Stimulated activated CD8-positive, alpha-beta memory T cell treated with anti-CD3 and anti-CD28 coated beads, Interleukin-7, amount 100 ng/mL, for 24 hours (primary cell): ENCODE measurements at places on chromosomes 5 and 9.

DNA sequence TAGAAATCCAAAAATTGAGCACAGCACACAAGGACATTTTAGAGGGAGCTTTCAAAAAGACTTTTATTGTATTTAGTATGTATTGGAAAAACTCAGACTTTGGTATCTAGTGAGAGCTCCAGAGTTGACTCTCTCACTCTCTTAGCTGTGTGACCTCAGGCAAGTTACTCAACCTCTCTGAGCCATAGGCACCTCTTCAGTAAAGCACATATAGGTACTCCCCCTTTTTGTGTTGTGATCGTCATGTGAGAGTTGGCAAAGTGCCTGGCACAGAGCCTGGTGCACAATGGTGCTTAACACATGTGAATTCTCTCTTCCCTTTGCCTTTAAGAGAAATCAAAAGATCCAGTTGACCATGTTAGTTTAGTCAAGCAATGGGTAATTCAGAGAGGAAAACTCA is 186.2 kb downstream of the TMEM38B start:
- no peak for DNase-seq

GRCh38 chr5:23740029-23740428 is 232.6 kb downstream of the PRDM9 start:
- DNase-seq = no peak

GRCh38 chr5:90133941-90134340 is 275.6 kb downstream of the CETN3 start:
- no peak for DNase-seq

- DNase-seq = no peak
Observed at GRCh38 chr9:89933578-89933977, 328.8 kb downstream of the GADD45G start.

GRCh38 chr9:81609782-81610739 is 79.3 kb downstream of the TLE1 start:
- no peak for DNase-seq

DNA sequence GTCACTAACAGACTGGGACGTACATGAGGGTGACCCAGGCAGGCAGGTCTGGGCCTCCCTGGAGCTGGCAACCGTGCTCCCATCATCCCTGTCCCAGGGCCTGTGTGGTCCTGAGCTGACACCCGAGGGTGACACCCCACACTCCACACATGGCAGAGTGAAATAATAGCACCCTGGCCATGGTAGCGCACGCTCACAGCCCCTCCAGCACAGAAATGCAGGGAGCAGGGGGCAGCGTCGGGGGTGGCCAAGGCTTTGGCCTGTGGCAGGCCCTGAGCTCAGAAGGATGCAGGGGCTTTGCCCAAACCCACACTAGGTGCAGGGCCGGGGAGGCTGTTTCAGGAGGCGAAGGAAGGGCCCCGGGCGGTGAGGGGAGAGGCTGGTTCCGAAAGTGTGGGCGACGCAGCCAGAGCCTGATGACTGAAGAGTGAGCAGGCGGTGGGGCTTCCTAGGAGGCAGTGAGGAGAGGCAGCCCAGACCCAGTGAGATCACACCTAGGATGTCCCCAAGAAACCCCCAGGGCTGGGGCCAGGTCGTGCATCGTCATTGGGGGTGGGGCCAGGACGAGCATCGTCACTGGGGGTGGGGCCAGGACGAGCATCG is 12.9 kb downstream of the OR2V2 start:
- DNase-seq = peak; percentile 61

- no peak for DNase-seq
Observed at GRCh38 chr9:120692901-120693699, 21.2 kb downstream of the MEGF9 start.

DNA sequence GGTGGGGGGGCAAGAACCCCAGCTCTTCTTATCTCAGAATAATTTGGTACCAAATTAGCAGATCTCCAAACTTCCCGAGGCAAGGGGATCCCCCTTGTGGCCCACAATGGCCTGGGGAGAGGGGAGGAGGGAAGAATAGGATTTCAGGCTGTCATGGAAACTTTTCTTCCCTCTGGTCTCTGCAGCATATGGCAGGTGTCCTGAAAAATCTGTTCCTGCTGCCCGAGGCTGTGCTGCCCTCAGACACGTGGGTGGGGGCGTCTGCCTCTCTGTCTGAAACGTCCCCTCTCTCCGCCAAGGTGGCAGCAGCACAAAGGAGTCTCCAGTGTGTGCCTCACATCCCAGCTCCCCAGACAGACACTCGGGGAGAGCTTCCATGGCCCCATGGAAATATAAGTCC is 34.0 kb downstream of the CCNJL start:
- DNase-seq = no peak

GRCh38 chr9:79799691-79800335 is 228.0 kb downstream of the TLE4 start:
- no peak for DNase-seq

GRCh38 chr5:44385291-44385900 is 3.8 kb downstream of the FGF10 start:
- no peak for DNase-seq

GRCh38 chr5:61306531-61307131 is 25.4 kb upstream of the ZSWIM6 start:
- no peak for DNase-seq

DNA sequence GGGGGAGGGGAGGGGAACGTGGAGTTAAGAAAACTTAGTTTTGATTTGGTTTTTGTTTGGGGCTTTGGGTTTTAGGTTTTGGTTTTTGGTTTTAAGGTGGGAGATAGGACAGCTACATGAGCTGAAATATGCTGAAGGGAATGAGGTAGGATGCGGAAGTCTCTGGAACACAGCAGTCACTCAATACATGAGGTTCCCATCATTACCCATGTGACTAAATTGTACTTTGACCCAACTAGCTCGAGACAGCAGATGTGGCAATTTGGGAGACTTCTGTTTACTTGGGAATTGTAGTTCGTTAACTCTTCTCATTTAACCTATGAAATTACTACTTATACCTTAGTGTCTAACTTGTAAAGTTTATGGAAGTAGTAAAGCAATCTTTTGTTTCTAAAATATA is 124.2 kb downstream of the TLE1 start:
- DNase-seq = no peak

GRCh38 chr9:93467462-93467861 is 14.1 kb upstream of the FAM120AOS start:
- DNase-seq = no peak

- DNase-seq = no peak
Observed at GRCh38 chr9:97319395-97319794, 11.9 kb downstream of the CCDC180 start.

GRCh38 chr5:172487671-172488070 is 33.3 kb upstream of the SH3PXD2B start:
- DNase-seq = no peak

DNA sequence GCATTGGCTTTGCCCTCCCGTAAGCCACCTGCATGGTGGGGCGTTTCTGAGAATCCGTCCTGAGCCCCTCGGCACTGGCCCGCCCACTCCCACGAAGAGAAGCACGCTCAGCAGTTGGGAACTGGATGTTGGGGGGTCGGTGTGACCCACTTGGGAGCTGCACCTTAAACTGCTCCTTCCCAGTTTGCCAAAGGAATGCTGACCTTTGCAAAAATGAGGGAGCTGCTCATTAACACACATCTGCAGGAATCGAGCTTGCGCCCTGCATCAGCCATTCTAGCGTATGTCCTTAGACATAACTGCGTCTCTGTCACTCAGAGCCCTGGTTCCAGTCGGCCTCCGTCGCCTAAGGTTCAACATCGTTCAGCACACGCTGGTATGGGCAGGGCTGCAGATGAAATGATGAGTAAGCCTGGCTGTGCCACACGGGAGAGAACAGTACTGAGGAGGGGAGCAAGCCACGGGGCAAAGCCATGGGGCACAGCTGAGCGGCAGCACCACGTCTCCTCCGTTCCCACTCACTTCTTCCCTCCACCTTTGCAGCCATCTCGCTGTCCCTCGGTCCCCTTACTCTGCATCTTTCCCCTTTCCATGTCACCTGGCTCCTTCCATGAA is 28.8 kb upstream of the NCS1 start:
- DNase-seq = no peak

GRCh38 chr9:76591256-76591950 is 132.4 kb downstream of the GCNT1 start:
- DNase-seq = no peak

DNA sequence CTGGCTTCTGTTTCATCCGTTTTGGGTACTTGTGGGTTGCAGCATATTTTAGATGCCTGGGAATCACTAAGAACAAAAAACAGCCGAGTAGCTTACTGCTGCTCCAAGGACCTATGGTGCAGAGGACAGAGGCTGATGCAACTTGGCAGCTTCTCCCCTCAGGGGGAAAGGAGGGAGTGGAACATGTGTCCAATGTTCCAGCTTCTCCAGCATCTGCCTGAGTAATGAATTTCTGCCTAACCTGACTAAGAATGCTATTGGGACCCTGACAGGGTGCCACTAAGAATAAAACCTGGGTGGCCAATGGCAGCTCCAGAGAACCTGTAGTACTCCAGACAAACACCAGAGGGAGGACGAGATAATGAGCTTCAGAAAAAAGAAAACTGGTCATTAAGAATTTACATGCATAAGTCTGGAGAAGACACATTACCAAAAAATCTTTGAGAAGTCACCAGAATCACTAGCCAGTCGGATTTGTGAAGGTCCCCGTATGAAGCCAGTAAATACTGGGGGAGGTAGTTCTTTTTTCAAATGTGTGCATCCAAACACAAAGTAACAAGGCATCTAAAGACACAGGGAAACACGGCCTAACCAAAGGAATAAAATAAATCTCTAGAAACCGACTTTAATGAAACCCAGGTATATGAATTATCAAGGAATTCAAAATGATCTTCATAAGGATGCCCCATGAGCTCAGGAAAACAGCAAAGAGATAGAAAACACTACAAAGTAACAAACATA is 293.5 kb downstream of the HINT1 start:
- no peak for DNase-seq

- no peak for DNase-seq
Observed at GRCh38 chr5:53422539-53422938, 57.9 kb upstream of the FST start.

- DNase-seq = no peak
Observed at GRCh38 chr9:123261006-123261677, 7.2 kb downstream of the STRBP start.

GRCh38 chr5:98069876-98070512 is 703.5 kb upstream of the RGMB start:
- no peak for DNase-seq

DNA sequence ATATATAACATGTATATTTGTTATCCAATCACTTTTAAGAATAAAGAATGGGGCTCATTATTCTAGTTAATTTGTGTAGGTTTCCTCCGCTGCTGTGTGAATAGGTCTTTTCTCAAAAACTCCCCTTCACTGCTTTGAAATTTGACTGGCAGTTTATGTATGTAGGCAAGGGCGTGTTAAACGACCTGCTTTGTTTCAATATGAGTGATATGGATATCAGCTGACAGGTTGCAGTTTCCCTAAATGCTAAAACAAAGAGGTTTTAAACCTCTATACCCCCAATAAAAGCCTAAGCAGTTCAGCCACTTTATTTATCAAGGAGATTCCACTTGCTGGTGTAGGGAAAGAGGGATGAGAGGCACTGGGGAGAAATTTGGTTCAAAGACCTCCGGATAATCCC is 159.6 kb downstream of the TMEM167A start:
- no peak for DNase-seq

DNA sequence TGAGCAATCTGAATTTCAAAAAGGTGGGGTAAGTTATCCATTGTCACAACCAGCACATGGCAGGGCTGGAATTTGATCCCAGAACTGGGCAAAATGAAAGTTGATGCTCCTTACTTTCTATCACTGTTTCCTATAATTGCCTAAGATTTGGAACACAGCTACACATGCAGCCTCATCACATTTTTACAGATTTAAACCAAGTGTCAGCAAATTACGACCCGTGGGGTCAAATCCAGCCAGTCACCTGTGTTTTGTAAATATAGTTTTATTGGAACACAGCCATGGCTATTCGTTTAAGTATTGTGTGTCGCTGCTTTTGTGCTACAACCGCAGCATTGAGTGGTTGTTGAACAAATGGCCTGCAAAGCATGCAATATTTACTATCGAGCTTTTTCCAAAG is 94.3 kb downstream of the SREK1 start:
- DNase-seq = no peak

DNA sequence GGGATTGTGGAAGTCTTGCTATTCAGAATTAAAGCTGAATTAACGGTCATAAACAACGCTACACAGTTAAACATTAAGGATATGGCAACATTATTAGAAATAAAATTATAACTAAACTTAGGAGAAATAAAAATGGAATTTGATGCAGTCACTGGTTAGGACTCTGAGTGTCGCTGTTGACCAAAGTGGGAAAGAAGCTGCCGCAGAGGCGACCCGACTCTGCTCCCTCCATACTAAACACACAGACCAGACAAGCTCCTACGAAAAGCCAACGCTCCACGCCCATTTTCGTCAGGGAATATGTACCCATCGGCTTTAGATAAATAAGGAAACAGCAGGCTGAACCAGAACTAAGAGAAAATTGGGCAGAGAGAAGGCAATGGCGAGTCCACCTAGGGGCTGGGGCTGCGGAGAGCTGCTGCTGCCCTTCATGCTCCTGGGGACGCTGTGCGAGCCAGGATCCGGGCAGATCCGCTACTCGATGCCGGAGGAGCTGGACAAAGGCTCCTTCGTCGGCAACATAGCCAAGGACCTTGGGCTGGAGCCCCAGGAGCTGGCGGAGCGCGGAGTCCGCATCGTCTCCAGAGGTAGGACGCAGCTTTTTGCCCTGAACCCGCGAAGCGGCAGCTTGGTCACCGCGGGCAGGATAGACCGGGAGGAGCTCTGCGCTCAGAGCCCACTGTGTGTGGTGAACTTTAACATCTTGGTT is at the start of gene PCDHGA5:
PCDHGA5 (plus strand) TSS at position 211 of the 709 bp plus-strand sequence; CDS start at position 380, 169 bp downstream.
- no peak for DNase-seq

- DNase-seq = no peak
Observed at GRCh38 chr9:127241354-127241753, 23.2 kb upstream of the GARNL3 start.

DNA sequence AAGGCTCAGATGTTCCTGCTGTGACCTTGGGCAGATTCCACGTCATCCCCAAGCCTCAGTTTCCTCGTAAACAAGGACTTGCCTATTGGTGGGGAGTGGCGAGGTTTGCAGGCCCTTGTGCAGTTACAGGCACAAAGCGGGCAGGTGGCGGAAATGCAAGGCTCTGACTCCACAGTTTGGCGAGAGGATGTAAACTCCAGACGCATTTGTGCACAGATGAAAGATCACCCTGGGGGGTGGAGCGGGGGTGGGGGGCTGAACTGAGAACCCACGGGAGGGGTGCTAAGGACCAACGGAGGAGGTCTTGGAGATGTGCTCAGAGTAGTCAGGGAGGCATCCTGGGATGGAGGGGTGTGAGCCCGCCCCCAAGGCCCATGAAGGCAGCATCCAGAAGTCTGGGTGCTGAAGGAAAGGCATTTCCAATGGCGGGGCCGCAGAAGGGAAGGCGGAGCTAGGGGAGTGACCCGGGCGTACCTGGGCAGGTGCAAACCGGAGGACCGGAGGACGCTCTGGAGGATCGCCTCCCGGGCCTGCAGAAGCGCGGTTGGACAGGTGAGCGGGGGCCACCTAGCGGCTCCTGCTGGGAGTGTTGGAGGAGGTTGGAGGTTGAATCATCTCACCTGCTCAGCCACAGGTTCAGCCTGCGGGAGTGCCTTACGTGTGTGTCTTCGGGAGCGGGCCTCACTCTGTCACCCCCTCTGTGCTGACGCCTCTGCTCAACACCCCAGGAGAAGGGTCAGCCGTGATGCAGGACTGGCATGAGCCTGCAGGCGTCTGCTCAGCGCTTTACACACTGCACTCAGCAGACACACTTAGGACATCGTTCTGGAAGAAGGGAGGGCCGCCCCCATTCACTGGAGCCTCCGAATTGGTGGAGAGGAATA is 1.9 kb upstream of the FIBCD1 start:
- DNase-seq = peak; percentile 43
